CD4-positive, alpha-beta T cell (primary cell): ENCODE measurements at places on chromosomes 5 and 9.

DNA sequence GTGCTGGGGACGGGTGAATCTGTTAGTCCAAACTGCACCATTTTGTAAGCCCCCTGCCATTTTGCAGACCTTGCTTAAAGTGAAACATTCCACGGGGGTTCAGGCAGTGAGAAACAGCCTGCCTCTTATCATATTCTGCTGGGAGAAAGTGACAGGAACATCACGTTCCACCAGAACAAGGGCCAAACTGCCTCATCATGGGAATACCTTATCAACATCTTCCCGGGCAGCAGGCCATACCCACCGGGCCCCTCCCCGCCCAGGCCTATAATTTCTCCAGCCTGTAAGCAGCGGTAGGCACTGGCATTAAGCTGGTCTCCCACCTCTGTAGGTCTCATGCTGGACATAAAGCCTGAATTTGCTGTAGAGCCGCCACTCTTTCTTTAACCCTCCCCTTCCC lies 1.5 kb upstream of the CFAP77 start:
- DNase-seq = no peak

- DNase-seq = no peak
Measured at GRCh38 chr5:927172-928015, 34.7 kb downstream of the TRIP13 start.

- no peak for DNase-seq
Measured at GRCh38 chr5:92428415-92428814, 1045.3 kb upstream of the ARRDC3 start.

- DNase-seq = no peak
Measured at GRCh38 chr9:74205056-74205455, 292.1 kb upstream of the RORB start.

- no peak for DNase-seq
Measured at GRCh38 chr9:20906326-20906725, 125.1 kb downstream of the HACD4 start.

GRCh38 chr9:7894231-7894630 lies 94.7 kb upstream of the DMAC1 start:
- DNase-seq = no peak

- DNase-seq = no peak
Measured at GRCh38 chr9:91296354-91296753, 65.4 kb downstream of the AUH start.

GRCh38 chr9:99303177-99303576 lies 81.1 kb downstream of the SEC61B start:
- no peak for DNase-seq

DNA sequence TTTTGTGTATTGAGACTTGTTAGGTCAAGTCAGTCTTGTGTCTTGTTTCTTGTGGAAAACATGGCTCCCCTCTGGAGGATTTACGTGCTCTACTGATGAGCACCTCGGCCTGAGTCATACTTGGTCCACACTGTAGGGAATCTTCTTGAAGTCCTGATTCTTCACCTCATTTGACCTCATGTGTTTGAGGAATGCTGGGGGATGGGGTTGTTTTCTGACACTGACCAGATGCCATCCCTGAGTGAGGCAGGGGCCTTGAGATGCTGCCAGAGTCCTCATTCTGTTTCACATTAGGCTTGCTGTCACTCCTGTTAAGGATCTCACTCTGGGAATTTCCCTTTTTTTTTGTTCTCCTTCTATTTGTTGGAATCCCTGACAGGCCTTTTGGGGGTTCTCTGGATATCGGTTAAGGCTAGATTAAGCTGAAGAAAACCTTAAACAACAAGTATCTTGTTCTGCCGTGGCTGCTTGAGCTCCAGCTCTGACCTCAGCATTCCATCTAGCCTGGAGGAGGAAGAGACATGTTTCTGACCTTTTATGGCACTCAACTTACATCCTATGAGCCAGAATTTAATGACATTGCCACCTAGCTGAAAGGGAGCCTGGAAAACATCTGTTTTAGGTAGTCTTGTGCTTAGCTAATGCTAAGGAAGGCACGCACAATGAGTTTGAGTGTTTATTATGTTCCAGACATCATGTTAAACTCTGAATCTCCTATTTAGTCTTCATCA lies 20.6 kb downstream of the TCOF1 start:
- DNase-seq = no peak

GRCh38 chr9:70865471-70865870 lies 255.9 kb downstream of the TRPM3 start:
- no peak for DNase-seq
